ENCODE measurements at places on chromosomes 3 and 15. TPM values are rescaled to one million over a fixed set of nuclear protein-coding genes. Genes with fewer than 3 reads are reported as not detected.

DNA sequence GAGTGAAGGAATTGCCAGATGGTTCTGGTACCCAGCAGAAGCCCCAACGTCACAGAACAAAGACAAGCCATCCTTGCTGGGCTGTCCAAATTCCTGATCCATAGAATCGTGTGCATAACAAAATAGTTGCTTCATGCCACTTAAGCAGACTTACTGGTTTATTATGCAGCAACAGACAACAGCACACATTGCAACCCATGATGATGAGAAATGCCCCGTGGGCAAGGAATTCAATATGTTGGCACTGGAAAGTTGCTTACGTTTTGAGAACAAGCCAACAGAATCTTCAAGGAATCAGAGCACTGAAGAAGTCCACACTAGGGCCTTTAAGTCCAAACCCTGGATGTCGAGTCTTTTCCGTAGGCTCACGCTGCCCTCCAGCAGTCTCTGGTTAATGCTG, 40.3 kb downstream of the CCR4 start:
- DNase-seq, result no peak

Gene CHL1
- total RNA-seq, result 2.6 TPM

- DNase-seq, result no peak
These were observed 59.1 kb downstream of the ATP8B4 start for GRCh38 chr15:50059883-50060282.

DNA sequence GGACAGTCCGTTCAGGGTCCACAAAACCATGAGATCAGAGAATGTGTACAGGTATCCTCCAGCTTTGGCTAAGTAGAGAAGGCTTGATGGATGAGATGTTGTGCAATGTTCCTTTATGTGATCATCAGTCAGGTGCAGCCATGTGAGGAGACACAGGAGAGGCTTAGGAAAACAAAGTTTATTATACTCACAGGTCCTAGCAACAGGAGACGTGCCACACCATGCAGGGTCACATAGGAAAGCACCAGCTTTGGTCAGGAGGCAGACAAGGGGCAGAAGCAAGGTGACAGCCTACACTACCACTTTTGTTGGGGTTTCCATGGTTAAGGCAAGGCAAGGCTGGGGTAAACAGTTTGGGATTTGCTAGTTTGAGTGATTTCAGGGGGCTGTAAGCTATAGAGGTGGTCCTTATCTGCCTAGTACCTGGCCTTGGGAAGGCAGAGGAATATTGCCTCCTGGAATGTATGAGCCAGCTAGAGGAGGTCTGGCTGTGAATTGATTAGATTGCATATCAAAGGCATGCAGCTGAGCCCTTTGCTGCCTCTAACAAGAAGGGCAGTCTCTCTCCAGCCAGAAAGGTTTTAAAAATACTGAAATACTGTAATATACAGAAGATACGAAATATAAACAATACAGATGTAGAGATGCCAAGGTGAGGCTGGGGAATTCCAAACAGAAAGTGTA, 248.6 kb downstream of the RYR3 start:
- DNase-seq, result no peak

Gene CFAP100
- total RNA-seq, result not detected

Gene ALDH1A2
- 6.8 TPM for total RNA-seq

- no peak for DNase-seq
These were observed 8.8 kb downstream of the GPR87 start for GRCh38 chr3:151307583-151308488.

GRCh38 chr3:16290007-16290826, 25.2 kb downstream of the OXNAD1 start:
- DNase-seq, result peak; percentile 46

GRCh38 chr3:42080453-42080872, 10.7 kb upstream of the TRAK1 start:
- DNase-seq, result no peak

- DNase-seq, result no peak
These were observed 22.6 kb downstream of the CYP8B1 start for GRCh38 chr3:42853056-42853455.

DNA sequence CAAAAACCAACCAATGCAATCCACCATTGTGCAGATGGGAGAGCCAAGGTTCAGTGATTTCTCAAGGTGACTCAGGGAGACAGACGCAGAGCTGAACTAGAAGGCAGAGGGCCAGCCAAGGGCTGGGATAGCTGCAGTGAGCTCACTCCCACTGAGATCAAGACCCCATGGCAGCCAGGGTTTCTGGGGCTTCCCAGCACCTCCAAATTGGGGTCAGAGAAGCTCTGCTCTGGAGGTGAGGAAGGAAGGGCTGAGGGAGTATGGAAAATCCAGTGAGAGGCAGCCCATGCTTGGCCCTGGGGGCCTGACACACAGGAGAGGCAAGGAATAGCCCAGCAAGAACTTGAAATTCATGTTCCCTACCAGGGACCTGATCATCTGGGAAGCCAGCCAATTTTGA, 61.0 kb downstream of the ISG20 start:
- DNase-seq, result no peak

Gene MEX3B
- 2.2 TPM for total RNA-seq

GRCh38 chr3:39809181-39809994, at the start of gene MYRIP:
Gene MYRIP, plus strand, starts transcription at chr3:39809609. Its CDS starts 91,208 bp downstream, at chr3:39900817.
- DNase-seq, result peak; percentile 31

DNA sequence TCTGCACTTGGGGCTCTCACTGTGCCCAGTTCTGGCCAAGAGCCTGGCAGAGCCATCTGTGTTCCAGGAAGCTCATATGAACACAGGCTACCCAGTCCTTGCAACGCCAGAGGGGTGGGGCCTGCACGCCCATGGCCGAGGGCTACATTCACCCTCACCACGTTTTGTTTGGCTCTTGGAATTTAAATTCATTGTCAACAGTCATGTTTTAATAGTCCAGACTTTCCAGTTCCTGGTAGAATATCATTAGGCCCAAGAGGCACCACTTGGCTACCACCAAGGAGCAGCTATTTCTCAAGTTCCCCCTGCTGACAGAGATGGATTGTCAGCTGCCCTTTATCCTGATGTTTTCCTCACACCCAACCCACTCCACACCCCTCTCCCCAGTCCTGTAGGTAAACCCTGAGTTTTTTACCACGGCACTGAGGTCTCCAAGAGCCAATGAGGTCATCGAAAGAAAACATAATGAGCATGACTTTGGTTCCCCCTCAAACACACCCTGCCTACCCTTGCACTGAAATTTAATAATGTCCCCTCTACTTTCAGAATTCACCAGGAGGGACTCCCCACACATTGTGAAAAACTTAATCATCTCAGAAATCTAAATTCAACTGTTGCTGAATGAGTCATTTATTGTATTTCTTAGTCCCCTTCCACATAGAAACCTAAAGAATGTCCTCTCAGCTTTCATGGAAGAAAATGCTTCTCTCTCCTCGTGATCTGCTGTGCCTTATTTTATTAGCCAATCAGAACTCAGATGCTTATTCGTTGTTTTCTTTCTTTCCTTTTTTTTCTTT, 125.1 kb downstream of the SHQ1 start:
- no peak for DNase-seq

GRCh38 chr3:62277450-62277849, 95.9 kb downstream of the FEZF2 start:
- no peak for DNase-seq

GRCh38 chr3:101142160-101142559, 148.9 kb upstream of the ABI3BP start:
- DNase-seq, result no peak

Gene ITIH3
- 0.61 TPM for total RNA-seq

Gene GLDN
- total RNA-seq, result 7.2 TPM

DNA sequence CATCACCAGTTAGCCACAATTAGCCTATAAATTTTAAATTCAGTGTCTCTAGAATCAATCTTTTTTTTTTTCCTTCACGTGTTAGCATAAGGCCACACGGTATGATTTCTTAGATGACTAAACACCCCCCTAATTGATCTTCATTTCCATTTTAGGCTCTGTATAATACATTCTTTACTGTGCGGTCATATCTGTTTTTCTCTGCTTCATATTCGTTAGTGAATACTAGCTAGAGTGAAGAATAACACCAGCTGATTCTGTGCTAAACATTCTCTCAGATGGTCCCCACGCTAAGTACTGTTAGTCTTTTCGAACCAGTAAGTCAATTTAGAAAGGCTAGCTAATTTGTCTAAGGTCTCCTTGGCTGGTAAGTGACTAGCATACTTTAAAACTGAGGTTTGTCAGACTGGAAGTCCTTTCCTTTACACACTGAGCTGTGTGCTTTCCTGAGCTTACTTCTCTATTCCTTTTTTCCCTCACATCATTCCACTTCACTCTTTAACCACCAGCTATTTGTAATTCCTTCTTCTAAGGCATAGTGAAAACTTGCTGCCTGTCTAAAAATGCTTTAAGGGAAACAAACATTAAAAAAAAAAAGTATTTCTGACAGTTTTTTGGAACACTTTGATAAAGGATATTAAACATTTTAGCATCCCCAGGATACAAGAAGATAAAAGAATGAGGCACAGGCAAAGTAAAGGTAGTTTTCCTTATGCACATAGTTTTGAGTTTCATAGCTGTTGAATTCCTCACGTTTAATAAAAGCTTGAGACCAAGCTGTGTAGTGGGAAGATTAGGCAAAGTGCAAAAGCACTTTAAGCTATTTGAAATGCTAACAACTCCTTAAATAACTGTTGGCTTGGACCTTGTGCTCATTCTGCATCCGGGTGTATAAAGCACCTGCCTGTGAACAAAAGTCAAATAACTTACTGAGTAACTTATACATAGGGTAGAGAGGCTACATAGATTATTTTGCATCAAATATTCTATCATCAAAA, 17.1 kb downstream of the ZFAND6 start:
- DNase-seq, result no peak
